ENCODE measurements at places on chromosomes 7 and 10. TPM values are rescaled to one million over a fixed set of nuclear protein-coding genes. Genes with fewer than 3 reads are reported as not detected.

Gene PDE1C
- total RNA-seq: 15.5 TPM

Gene CFAP70
- 11.3 TPM for total RNA-seq

Gene EIF5AL1
- not detected for total RNA-seq

Gene PODXL
- total RNA-seq: 116 TPM

Gene ACSM6
- not detected for total RNA-seq

Gene OIT3
- 0.18 TPM for total RNA-seq

Gene VIPR2
- 0.80 TPM for total RNA-seq

Gene SEMA3A
- total RNA-seq: 9.7 TPM

Gene GARIN1A
- total RNA-seq: 3.4 TPM

DNA sequence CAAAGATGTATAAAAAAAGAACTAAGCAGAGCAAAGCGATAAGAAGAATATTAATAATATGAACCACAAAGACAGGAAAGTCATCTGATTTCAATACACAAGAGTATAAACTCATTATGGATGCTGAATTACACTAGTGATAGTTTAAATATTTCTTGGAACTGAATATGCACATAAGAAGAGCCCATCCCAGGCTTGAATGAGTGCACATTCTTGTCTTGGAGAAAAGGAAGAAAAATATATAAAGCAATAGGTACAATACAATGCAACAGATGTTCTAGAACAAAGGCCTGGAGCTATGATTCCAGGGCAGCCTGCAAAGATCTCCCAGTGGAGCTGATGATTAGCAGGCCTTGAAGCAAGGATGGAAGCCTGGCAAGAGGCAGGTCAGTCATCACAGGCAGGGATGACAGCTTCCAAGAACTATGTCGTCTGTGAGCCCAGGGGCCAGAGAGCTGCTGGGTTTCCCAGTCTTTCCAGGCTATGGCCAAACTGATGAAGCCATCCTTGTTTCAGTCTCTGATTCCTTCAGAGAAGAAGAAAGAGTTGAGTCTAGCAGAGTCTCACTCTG is 277.6 kb downstream of the KCNMA1 start:
- no peak for DNase-seq
- H3K27ac ChIP-seq: no peak overlapping the region
- no peaks in the 10 kb centered on the region for H3K36me3 ChIP-seq
- H3K27me3 ChIP-seq: peaks cover 4% of the 10 kb centered on the region

GRCh38 chr10:14556285-14556956 is 218.3 kb downstream of the FAM107B start:
- H3K4me3 ChIP-seq: no peak overlapping the region
- peak; percentile 63 for DNase-seq
- peak overlapping the region; percentile 61 for H3K27ac ChIP-seq
- no peaks in the 10 kb centered on the region for H3K36me3 ChIP-seq

- H3K36me3 ChIP-seq: no peaks in the 10 kb centered on the region
- DNase-seq: no peak
- H3K4me1 ChIP-seq: peaks cover 100% of the 10 kb centered on the region
- H3K4me3 ChIP-seq: peak overlapping the region; percentile 6
- H3K27ac ChIP-seq: peak overlapping the region; percentile 84
These were observed 8.3 kb downstream of the NOD1 start for GRCh38 chr7:30470163-30470770.

DNA sequence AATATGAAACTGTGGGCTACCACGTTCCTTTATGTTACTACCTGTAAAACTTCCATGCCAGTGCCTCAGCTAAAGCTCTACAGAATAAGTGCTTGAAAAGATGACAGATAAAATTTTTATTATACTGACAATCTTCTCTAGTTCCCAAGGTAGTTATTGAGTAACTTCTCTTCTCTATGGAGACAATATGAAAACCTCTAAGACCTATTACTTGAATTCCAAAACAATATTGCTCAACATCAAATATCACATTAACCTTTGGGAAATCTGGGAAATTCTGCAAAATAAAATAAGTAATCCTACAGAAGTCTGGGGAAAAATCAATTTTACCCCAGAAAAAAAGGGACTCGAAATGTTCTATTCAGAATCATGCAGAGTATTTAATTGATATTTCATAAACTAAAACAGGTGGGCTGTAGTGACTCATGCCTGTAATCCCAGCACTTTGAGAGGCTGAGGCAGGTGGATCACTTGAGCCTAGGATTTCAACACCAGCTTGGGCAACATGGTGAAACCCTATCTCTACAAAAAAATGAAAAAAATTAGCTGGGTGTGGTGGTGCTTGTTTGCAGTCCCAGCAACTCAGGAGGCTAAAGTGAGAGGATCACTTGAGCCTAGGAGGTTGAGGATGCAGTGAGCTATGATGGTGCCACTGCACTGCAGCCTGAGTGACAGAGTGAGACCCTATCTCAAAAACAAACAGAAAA is 23.8 kb upstream of the ANK3 start:
- no peaks in the 10 kb centered on the region for H3K36me3 ChIP-seq
- no peaks in the 10 kb centered on the region for H3K4me1 ChIP-seq
- DNase-seq: no peak
- no peak overlapping the region for H3K27ac ChIP-seq
- H3K4me3 ChIP-seq: no peak overlapping the region
- no peaks in the 10 kb centered on the region for H3K27me3 ChIP-seq

DNA sequence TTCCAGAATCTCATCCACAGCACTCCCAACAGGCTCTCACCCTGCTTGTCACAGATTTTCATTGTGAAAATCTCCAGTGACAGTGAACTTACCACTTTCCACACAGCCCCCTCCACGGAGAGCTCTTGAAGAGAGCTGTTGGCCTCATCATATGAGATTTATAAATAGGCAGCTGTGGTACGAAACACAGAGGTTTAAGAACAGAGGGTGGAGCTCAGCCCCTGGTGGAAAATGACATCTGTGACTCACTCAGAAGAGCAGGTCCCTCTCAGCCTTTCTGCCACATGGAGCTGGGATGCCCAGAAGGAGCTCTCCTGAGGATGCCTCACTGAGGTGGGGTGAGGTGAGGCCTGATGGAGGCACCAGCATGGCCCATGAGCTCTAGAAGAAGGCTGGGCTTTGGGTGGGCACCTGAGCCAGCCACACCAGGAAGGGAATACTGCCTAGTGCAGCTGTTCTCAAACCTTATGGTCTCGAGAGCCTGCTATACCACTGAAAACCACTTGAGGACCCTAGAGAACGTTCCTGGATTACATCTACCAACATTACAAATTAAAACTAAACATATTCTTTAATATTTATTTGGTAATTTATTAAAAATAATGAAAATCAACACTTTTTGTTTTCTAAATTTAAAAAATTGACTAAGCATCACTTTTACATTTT is 25.8 kb upstream of the EEPD1 start:
- H3K4me1 ChIP-seq: peaks cover 17% of the 10 kb centered on the region
- H3K36me3 ChIP-seq: no peaks in the 10 kb centered on the region
- H3K4me3 ChIP-seq: no peak overlapping the region
- H3K27me3 ChIP-seq: no peaks in the 10 kb centered on the region
- no peak overlapping the region for H3K27ac ChIP-seq

DNA sequence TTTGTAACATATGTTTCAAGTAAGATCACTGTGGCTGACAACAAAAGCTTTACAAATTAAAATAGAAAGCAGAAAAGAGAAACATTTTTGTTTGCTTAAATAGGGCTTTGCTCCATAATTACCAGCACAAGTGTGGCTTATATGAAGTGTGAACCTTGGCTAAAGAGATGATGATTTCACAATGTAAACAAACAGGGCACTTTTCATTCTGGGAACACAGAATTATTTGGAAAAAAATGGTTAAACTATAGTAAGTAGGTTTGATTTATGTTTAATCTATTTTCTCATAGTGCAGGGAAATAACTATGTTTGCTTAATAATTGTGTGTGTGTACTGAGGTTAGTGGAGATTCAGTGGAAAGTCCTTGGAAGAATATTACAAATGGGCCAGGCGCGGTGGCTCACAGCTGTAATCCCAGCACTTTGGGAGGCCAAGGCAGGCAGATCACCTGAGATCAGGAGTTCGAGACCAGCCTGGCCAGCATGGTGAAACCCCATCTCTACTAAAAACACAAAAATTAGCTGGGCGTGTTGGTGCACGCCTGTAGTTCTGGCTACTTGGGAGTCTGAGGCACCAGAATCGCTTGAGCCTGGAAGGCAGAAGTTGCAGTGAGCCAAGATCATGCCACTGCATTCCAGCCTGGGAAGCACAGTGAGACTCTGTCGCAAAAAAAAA is 19.1 kb upstream of the OTUD1 start:
- no peaks in the 10 kb centered on the region for H3K36me3 ChIP-seq
- H3K27ac ChIP-seq: no peak overlapping the region
- no peak overlapping the region for H3K4me3 ChIP-seq
- no peaks in the 10 kb centered on the region for H3K27me3 ChIP-seq

- no peak overlapping the region for H3K27ac ChIP-seq
- no peak for DNase-seq
- H3K36me3 ChIP-seq: no peaks in the 10 kb centered on the region
These were observed 25.2 kb downstream of the FGFR2 start for GRCh38 chr10:121572859-121573537.

GRCh38 chr10:108410236-108410635 is 1245.7 kb upstream of the SORCS1 start:
- H3K4me3 ChIP-seq: no peak overlapping the region
- H3K27ac ChIP-seq: no peak overlapping the region
- H3K4me1 ChIP-seq: no peaks in the 10 kb centered on the region
- no peaks in the 10 kb centered on the region for H3K27me3 ChIP-seq
- DNase-seq: no peak
- no peaks in the 10 kb centered on the region for H3K36me3 ChIP-seq

GRCh38 chr10:98414932-98415730 is at the start of gene PYROXD2:
Gene PYROXD2, minus strand, starts transcription at chr10:98415182. Its CDS starts 47 bp downstream, at chr10:98415135.
- H3K27me3 ChIP-seq: no peaks in the 10 kb centered on the region
- H3K36me3 ChIP-seq: peaks cover 45% of the 10 kb centered on the region
- DNase-seq: peak; percentile 91

DNA sequence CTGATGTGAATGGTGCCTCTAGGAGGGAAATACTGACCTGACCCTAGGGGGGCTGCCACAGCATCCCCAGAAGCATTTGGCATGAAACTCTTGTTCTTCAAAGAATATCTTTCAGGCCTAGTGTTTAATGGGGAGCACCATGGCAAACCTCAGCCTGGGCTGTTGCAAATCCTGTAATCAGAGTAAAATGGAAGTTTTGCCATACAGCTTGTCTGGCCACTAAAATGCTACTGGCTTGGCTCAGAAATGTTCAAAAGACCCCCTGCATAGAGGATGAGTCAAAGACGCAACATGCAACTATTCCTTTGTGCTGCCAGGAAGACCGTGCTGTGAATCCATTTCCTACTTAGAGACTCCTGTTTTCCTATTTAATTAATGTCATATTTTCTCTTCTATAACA is 26.7 kb downstream of the HECW1 start:
- no peak overlapping the region for H3K4me3 ChIP-seq
- no peaks in the 10 kb centered on the region for H3K4me1 ChIP-seq
- H3K27ac ChIP-seq: no peak overlapping the region

- H3K27ac ChIP-seq: no peak overlapping the region
- DNase-seq: no peak
- H3K27me3 ChIP-seq: peaks cover 78% of the 10 kb centered on the region
- peak overlapping the region; percentile 55 for H3K4me3 ChIP-seq
- peaks cover 35% of the 10 kb centered on the region for H3K4me1 ChIP-seq
- no peaks in the 10 kb centered on the region for H3K36me3 ChIP-seq
These were observed 2.5 kb upstream of the TMEM178B start for GRCh38 chr7:141071260-141071854.

- no peak for DNase-seq
- no peak overlapping the region for H3K27ac ChIP-seq
- H3K27me3 ChIP-seq: no peaks in the 10 kb centered on the region
- no peaks in the 10 kb centered on the region for H3K36me3 ChIP-seq
These were observed 247.9 kb upstream of the PCDH15 start for GRCh38 chr10:55048830-55049498.

DNA sequence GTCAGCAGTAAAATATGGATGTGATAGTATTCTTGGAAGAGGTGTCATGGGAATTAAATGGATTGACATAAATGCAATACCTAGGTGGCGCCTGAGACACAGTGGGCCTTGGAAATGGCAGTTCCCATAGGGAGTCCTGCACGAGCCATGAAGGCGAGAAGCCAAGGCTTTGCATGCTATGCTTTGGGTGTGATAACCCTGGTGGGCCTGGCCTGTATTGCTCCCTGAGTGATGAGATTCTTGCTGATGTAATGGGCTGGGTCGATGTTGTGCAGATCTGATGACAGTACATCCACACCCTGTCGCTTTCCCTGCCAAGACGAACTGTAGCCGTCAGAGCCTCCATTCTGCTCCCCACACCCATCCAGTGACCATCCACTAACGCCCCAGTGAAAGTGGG is 46.4 kb downstream of the CREB5 start:
- H3K27ac ChIP-seq: no peak overlapping the region
- no peaks in the 10 kb centered on the region for H3K36me3 ChIP-seq
- no peak for DNase-seq
- no peak overlapping the region for H3K4me3 ChIP-seq
- H3K27me3 ChIP-seq: no peaks in the 10 kb centered on the region

DNA sequence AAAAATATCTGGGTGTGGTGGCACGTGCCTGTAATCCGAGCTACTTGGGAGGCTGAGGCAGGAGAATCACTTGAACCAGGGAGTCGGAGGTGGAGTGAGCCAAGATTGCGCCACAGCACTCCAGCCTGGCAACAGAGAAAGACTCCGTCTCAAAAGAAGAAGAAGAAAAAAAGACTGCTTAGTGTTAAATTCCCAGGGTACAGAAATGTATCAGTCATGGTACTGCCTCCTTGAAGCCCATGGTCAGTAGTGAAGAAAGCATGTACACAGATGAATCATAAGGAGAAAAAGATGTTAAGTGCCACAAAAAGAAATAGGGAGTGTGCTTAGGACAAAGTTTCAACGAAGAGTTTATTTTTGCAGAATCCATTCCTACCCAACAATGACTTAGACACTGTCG is 62.5 kb upstream of the KMT2E start:
- no peaks in the 10 kb centered on the region for H3K27me3 ChIP-seq
- peaks cover 28% of the 10 kb centered on the region for H3K4me1 ChIP-seq
- no peaks in the 10 kb centered on the region for H3K36me3 ChIP-seq
- no peak overlapping the region for H3K4me3 ChIP-seq

- no peaks in the 10 kb centered on the region for H3K36me3 ChIP-seq
- H3K4me1 ChIP-seq: no peaks in the 10 kb centered on the region
- H3K27me3 ChIP-seq: no peaks in the 10 kb centered on the region
- DNase-seq: no peak
- no peak overlapping the region for H3K27ac ChIP-seq
These were observed 170.1 kb downstream of the KCNMA1 start for GRCh38 chr10:77467422-77467963.

- H3K4me3 ChIP-seq: no peak overlapping the region
- no peak for DNase-seq
- no peaks in the 10 kb centered on the region for H3K36me3 ChIP-seq
- H3K4me1 ChIP-seq: no peaks in the 10 kb centered on the region
- H3K27me3 ChIP-seq: no peaks in the 10 kb centered on the region
These were observed 44.7 kb upstream of the MTURN start for GRCh38 chr7:30090111-30090510.

GRCh38 chr10:11019724-11020547 is 2.3 kb downstream of the CELF2 start:
- no peak for DNase-seq
- no peaks in the 10 kb centered on the region for H3K36me3 ChIP-seq
- H3K27me3 ChIP-seq: peaks cover 4% of the 10 kb centered on the region
- H3K27ac ChIP-seq: peak overlapping the region; percentile 0
- peak overlapping the region; percentile 59 for H3K4me3 ChIP-seq
- H3K4me1 ChIP-seq: peaks cover 18% of the 10 kb centered on the region

GRCh38 chr7:127850195-127850594 is 181.0 kb downstream of the LRRC4 start:
- peaks cover 25% of the 10 kb centered on the region for H3K4me1 ChIP-seq
- H3K27ac ChIP-seq: no peak overlapping the region
- no peak for DNase-seq
- H3K36me3 ChIP-seq: peaks cover 8% of the 10 kb centered on the region
- H3K4me3 ChIP-seq: no peak overlapping the region

GRCh38 chr7:30914596-30914995 is 2.9 kb downstream of the AQP1 start:
- no peaks in the 10 kb centered on the region for H3K27me3 ChIP-seq
- peaks cover 5% of the 10 kb centered on the region for H3K36me3 ChIP-seq
- H3K4me1 ChIP-seq: peaks cover 45% of the 10 kb centered on the region
- H3K4me3 ChIP-seq: peak overlapping the region; percentile 70
- no peak for DNase-seq
- peak overlapping the region; percentile 83 for H3K27ac ChIP-seq
